ENCODE measurements at places on chromosomes 12 and 14.
A peak's percentile ranks its signal among the peaks of the same experiment; 100 is the strongest.

- no peak for DNase-seq
Observed at GRCh38 chr14:65249471-65250161, 147.3 kb upstream of the MAX start.

DNA sequence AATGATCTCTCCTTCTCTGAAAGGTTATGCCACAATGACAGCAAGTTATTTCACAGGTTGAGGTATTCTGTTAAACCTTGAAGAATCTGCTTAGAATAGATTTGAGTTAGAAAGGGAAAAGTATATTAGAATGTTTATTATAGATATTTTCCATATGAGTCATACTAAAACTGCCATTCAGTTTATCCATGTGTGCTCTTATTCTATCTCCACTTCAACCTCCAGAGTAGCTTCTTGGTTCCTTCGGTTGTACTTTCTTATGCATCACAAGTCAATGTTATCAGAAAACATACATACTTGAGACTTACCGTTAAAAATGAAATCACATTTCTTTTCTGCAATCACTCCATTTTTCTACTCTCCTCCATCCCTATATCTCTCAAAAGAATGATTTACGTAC lies 197.7 kb downstream of the BCAT1 start:
- DNase-seq, result no peak

DNA sequence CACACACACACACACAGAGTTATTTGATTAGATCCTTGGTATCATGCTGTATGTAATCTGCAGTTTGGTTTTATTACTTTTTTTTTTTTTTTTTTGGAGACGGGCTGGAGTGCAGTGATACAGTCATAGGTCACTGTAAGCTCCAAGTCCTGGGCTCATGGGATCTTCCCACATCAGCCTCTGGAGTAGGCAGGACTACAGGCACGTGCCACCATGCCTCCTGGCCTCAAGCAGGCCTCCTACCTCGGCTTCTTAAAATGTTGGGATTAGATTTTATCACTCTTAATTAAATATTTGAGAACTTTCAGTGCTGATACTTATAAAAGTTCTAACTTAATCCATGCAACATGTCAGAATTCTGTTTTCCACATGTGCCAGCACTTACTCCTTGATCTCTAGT lies 31.3 kb upstream of the PSEN1 start:
- peak; percentile 35 for DNase-seq

DNA sequence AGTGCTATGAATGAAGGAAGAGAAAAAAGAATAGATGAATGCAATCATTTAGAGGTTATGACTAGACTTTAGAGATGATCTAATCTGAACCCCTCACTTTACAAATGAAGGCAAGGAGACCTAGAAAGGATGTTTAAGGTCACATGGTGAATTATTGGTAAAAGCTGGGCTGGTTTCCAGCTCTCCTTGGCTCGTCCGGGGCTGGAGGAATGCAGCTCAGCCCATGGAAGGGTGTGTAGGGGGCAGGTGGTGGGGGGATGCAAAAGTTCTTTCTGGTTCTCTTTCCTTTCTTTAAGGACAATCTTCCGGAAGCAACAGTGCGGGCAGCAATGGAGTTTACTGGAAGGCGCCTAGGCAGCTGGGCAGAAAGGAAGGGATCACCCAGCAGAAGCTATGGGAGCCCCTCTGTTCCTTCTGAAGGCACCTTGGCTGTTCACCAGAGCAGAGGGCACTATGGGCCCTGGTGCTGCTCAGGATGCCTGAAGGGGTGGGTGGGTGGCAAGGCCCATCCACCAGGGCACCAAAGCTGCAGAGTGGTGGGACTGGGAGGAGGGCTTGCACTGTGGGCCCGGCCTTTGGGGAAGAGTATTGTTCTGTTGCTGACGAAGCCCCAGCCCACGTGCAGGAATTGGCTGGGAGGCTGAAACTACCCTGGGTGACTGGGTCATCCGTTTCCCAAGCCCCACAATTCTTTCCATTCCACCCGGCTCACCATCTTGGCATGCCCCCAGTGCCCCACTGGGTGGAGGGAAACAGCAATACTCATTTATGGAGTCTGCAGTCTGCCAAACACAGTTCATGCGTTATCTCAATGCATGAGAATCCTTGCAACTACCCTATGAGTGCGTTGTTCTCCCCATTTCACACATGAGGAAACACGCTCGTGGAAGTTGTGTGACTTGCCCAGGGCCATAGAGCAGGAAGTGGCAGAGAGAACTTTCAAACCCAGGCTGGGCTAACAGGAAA lies 78.2 kb downstream of the IRF2BPL start:
- no peak for DNase-seq
